Mucosa of descending colon (tissue), 3 donors: ENCODE measurements at places on chromosomes 1 and 21.

- no peak for DNase-seq
These were observed 167.2 kb downstream of the ADGRL2 start for GRCh38 chr1:81967951-81968350.

DNA sequence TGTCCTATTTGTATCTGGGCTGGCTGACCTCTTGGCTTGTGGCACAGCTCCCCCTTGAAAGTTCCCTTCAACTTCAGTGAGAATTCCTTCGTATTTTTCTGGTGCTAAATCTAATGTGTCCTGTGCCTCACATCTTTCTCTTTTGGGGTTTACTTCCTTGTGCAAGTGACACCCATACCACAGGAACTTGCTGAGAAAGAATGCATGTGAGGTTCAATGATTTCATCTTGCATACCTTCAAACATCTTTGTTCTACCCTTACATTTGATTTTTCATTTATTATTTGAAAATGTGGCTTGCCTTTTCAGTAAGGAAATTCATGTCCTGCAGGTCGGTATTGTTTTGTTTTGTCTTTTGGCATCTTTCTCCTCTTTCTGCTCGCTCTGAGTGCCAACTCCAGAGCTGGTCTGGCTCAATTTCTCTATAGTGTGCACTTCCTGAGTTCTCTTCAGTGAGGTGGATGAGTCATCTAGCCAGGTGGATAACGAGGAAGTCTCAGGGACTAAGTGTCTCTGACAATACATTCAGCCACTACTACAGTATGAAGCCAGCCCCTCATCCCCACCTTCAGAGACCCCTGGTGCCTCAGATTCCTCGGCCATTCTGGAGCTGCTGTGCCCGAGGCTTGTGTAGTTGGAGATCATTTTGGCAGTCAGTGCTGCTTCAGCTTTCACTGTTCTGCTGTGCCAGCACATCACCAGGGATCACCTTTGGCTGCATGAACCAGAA lies 59.5 kb downstream of the RIPK4 start:
- DNase-seq: no peak

DNA sequence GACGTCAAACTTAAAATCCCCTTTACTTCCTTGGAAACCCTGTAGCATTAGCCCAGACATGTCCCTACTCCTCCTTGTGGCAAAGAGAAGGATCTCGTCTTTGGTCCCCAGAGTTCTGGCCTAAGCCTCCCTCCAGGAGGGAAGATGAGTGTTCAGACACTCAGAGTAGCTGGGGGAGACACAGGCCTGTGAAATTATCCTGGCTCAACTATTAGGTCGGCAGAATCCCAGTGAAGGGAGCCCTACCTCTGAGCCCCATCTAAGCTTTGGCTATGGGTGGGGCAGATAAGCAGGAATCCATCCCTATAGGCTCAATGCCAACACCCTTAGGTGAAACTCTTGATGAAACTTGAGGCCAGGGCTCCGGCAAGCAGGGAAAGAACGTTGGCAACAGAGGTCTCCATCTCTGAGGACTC lies 1.7 kb upstream of the SFN start:
- DNase-seq: no peak

GRCh38 chr1:55210990-55211801 lies 4.0 kb downstream of the USP24 start:
- no peak for DNase-seq

GRCh38 chr1:78916986-78917385 lies 89.5 kb downstream of the ADGRL4 start:
- no peak for DNase-seq

- no peak for DNase-seq
These were observed 6.9 kb downstream of the C1orf162 start for GRCh38 chr1:111480674-111481073.

DNA sequence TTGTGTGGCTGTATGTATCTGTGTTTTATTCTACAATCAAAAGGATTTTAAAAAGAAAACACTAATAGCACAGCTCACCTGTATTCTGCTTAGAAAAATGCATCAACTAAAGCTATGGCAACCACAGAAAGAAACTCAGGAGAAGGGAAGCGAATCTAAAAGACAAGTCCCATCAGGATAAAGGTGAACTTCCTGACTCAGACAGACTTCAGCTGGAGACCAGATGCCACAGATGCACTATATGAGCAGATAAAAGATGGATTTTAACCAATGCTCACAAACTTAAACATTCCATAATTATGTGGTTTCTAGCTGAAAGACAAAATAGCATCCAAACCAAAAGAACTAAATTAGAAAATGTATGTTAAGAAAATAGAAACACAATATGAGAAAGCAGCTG lies 231.0 kb downstream of the RERE start:
- DNase-seq: no peak

- no peak for DNase-seq
These were observed 7.2 kb upstream of the SLC9A1 start for GRCh38 chr1:27162090-27162489.

DNA sequence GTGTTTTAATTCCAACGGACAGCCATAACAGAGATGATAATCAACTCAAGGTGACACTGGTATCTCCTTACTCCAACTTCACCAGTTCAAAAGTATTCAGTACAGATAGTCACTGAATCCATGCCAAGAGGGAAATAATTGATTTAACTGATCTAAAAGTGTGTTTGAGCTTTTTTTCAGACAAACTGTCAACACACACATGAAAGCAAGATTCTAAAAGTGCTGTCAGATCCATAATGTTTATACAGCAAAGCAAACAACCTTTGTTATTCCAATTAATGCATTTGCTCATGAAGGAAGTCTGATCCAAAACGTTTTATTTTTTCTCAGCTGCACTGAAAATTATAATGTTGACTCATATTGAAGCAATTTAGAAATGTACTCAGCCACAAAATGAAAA lies 5.9 kb upstream of the PRKAA2 start:
- DNase-seq: no peak
